ENCODE measurements at places on chromosomes 5 and 9. TPM values are rescaled to one million over a fixed set of nuclear protein-coding genes. Genes with fewer than 3 reads are reported as not detected.

DNA sequence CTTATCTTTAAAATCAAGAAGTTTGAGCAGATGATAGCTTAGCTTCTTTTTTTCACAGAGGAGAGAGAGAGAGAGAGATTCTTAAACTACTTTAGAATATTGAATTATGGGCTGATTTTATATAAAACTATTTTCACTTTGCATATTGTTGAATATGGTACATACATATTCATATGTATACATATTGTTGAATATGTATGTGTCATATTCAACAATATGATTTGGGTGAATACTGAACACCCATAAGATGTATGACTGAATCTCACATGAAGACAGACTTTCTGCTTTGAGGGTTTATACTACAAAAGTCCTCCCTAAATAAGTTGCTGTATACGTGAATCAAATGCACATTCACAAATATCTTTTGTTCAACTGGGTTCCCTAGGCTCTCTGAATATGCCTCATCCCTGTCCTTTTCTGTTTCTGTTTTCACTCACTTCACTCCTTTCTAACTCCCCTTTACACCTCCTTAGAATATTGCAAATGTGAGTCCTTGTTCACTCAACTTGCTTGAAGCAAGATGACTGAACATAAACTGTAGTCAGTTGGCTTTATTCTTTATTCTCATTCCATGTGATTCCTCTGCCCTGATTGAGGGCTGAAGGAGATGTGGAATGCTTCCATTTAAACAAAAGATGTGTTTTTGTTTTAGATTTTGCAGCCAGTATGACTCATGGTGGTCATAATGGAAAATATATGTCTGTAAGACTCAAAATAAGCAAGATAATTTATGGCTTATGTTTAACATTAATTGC, 225.4 kb upstream of the DAB2 start:
- 0 out of 2 replicates have a peak, but pooled peaks cover 4% of the 10 kb centered on the region for H3K4me1 ChIP-seq
- no peaks in the 10 kb centered on the region for H3K36me3 ChIP-seq
- H3K27ac ChIP-seq: no peak overlapping the region

- no peak for DNase-seq
- no peaks in the 10 kb centered on the region for H3K27me3 ChIP-seq
- H3K4me3 ChIP-seq: no peak overlapping the region
- no peaks in the 10 kb centered on the region for H3K36me3 ChIP-seq
Observed at GRCh38 chr5:61245486-61245885, 83.2 kb upstream of the SMIM15 start.

DNA sequence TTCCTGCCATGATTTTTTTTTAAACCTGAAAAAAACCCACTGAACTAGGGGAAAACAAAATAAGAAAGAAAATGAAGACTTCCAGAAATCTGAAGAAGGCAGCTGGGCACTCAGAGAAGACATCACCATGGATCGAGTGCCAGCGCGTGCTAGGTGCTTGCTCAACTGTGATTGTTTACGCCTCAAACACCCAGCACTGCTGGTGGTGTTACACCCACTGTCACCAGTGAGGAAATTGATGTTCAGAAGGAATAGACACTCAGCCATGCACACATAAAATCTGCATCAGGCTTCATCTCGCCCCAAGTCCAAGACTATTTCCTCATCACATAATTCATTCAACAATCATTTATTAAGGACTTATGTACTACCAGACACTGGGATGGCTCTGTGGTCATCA, 82.1 kb downstream of the HRH2 start:
- DNase-seq: no peak
- H3K36me3 ChIP-seq: no peaks in the 10 kb centered on the region
- H3K27ac ChIP-seq: no peak overlapping the region
- peaks cover 4% of the 10 kb centered on the region for H3K4me1 ChIP-seq
- H3K27me3 ChIP-seq: peaks cover 20% of the 10 kb centered on the region
- H3K4me3 ChIP-seq: no peak overlapping the region

DNA sequence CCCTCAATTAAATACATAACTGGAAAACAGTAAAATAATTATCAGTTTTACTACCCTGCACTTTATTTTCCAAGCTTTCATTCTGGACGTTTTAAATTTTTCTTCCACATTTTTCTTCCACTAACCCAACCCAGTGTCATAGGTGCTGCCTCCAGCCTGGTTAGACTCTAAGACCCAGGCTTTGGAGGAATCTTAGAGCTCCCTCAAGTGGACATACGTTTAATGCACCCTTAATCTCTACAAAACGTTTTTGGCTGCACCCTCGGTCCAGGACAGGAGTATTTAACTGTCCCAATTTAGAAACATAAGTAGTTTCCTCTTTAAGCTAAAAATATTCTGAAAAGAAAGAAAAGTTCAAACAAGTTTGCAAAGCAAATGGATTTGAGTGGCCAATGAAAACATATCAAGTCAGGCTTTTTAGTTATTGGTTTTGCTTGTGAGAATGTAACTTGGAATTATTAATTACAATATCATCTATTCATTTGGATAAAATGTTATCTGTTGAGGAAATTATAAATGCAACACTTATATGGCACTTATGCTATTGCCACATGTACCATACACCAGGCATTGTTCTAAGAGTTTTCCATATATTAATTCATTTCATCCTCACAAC, 38.9 kb downstream of the CDH6 start:
- no peak overlapping the region for H3K27ac ChIP-seq
- DNase-seq: no peak
- no peaks in the 10 kb centered on the region for H3K4me1 ChIP-seq
- H3K4me3 ChIP-seq: no peak overlapping the region
- no peaks in the 10 kb centered on the region for H3K27me3 ChIP-seq

GRCh38 chr5:6404129-6404528, 25.8 kb upstream of the MED10 start:
- H3K27me3 ChIP-seq: peaks cover 51% of the 10 kb centered on the region
- peaks cover 29% of the 10 kb centered on the region for H3K4me1 ChIP-seq
- no peak for DNase-seq
- no peaks in the 10 kb centered on the region for H3K36me3 ChIP-seq
- no peak overlapping the region for H3K4me3 ChIP-seq
- no peak overlapping the region for H3K27ac ChIP-seq

- H3K27ac ChIP-seq: no peak overlapping the region
- no peaks in the 10 kb centered on the region for H3K36me3 ChIP-seq
- no peak for DNase-seq
- peaks cover 6% of the 10 kb centered on the region for H3K4me1 ChIP-seq
Observed at GRCh38 chr5:34844106-34844505, 5.1 kb downstream of the TTC23L start.

DNA sequence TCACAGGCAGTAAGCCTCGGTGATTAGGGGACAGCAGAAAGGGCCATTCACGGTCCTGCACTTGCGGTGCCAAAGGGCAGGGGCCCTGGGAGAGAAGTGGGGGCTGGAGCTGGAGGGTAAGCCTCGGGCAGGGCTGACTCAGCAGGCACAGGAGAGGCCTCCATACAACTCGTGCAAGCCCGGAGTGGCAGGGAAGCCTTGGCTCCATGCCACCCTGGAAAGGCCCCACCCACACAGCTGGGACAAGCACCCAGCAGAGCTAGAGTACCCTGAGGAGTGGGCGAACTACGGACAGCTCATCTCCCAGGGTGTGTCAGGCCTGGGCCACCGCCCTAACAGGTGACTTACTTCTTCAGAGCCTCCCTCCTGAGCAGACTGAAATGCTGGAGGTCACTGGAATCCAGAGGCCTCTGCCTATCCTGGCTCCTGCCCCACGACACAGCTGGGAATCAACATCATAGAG, 5.6 kb upstream of the CAMK2A start:
- DNase-seq: peak; percentile 49
- H3K4me3 ChIP-seq: no peak overlapping the region
- H3K4me1 ChIP-seq: peaks cover 11% of the 10 kb centered on the region

GRCh38 chr9:107989099-107989498, 499.5 kb upstream of the KLF4 start:
- H3K4me1 ChIP-seq: peaks cover 8% of the 10 kb centered on the region
- H3K27ac ChIP-seq: no peak overlapping the region
- H3K4me3 ChIP-seq: no peak overlapping the region
- DNase-seq: no peak

DNA sequence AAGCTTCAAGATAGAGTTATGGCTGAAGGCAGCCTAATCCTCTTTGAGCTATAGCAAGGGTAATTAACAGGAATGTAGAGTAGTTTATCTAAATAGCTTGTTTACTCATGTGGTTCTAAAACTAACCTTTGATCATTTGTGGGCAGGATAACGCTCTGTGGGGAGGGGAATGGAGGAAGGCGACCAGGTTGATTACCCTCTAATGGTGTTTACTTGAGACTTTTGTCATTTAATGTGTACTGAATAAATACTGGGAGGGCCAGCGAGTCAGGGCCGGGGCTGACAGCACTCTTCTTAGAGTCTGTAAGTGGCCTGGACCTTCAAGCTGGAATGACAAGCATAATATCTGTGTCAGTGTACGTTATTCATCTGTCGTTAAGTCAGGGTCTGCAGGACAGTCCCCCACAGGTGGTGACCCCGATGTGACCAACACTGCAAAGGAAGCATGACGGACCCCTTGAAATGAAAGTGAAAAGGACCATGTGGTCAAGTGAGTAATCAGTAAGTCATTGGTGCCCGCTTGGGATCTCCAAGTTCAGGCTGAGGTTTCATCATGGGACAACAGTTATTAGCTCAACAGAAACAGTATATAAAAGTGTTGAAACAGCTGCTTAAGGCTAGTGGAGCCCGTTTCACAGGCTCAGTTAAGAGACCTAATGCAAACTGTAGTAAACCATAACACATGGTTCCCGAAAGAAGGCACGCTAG, 162.6 kb downstream of the CPLANE1 start:
- DNase-seq: no peak
- H3K27ac ChIP-seq: no peak overlapping the region
- no peaks in the 10 kb centered on the region for H3K4me1 ChIP-seq

- H3K27ac ChIP-seq: peak overlapping the region; percentile 90
- H3K27me3 ChIP-seq: no peaks in the 10 kb centered on the region
- H3K4me1 ChIP-seq: peaks cover 43% of the 10 kb centered on the region
- peak; percentile 17 for DNase-seq
Observed at GRCh38 chr9:112334432-112334841, 1.0 kb upstream of the PTBP3 start.

GRCh38 chr5:75736273-75736672, 19.0 kb upstream of the POC5 start:
- no peaks in the 10 kb centered on the region for H3K4me1 ChIP-seq
- no peak overlapping the region for H3K27ac ChIP-seq
- no peak overlapping the region for H3K4me3 ChIP-seq
- peaks cover 19% of the 10 kb centered on the region for H3K27me3 ChIP-seq

DNA sequence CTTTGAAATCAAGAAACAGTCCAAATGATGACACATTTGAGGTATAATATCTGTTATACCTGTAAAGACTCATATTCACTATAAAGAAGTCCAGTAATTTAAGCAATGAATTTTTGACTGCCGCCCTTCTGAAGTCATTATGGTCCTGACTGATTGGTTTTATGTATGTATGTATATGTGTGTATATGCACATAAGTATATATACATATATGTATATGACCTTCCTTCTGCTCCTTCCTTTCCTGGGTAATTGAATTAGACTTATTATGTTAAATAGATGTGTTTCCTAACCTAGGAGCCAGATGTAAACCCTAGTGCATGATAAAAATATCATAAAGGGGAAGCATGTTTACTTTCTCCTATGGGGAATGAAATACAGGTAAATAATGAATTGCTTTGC, 343.1 kb upstream of the BRINP1 start:
- H3K4me1 ChIP-seq: no peaks in the 10 kb centered on the region
- H3K27me3 ChIP-seq: no peaks in the 10 kb centered on the region
- H3K36me3 ChIP-seq: no peaks in the 10 kb centered on the region
- DNase-seq: no peak

DNA sequence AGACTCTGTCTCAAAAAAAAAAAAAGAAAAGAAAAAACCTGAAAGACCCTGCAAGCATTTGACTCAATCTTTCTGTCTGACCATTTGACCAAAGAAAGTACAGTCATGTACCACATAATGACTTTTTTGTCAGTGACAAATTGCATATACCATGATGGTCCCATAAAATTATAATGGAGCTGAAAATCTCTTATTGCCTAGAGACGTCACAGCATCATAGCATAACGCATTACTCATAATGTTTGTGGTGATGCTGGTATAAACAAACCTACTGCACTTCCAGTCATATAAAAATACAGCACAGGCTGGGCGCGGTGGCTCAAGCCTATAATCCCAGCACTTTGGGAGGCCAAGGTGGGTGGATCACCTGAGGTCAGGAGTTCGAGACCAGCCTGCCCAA, 10.5 kb downstream of the ECM2 start:
- no peaks in the 10 kb centered on the region for H3K36me3 ChIP-seq
- no peak overlapping the region for H3K27ac ChIP-seq
- H3K27me3 ChIP-seq: no peaks in the 10 kb centered on the region

GRCh38 chr5:146218168-146218567, 14.8 kb downstream of the RBM27 start:
- H3K36me3 ChIP-seq: peaks cover 3% of the 10 kb centered on the region
- DNase-seq: no peak
- H3K27ac ChIP-seq: no peak overlapping the region
- no peaks in the 10 kb centered on the region for H3K4me1 ChIP-seq
- no peaks in the 10 kb centered on the region for H3K27me3 ChIP-seq
- no peak overlapping the region for H3K4me3 ChIP-seq

- H3K36me3 ChIP-seq: no peaks in the 10 kb centered on the region
- H3K27me3 ChIP-seq: no peaks in the 10 kb centered on the region
- no peaks in the 10 kb centered on the region for H3K4me1 ChIP-seq
- no peak for DNase-seq
- no peak overlapping the region for H3K4me3 ChIP-seq
Observed at GRCh38 chr9:26057050-26057449, 378.8 kb upstream of the TUSC1 start.

- H3K4me1 ChIP-seq: no peaks in the 10 kb centered on the region
- DNase-seq: no peak
- H3K36me3 ChIP-seq: no peaks in the 10 kb centered on the region
- no peak overlapping the region for H3K27ac ChIP-seq
- no peak overlapping the region for H3K4me3 ChIP-seq
Observed at GRCh38 chr5:172170251-172170701, 17.7 kb downstream of the STK10 start.

DNA sequence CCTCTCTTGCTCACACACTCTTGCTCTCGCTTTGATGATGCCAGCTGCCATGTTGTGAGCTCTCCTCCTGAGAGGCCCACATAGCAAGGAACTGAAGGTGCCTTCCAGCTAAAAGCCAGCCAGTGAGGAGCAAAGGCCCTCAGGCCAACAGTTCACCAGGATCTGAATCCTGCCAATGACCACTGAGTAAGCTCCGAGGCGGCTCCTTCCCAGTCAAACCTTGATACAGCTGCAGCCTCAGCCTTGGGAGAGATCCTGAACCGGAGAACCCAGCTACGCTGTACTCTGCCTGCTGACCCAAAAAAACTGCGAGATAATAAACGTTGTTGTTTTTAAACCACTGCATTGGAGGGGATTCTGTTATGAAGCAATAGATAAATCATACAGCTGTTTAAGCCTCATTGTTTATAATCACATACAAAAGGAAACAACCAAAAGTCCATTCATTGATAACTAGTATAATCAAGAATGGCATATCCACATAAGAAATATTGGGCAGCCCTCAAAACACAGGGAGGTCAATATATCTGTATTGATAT, 49.0 kb upstream of the IFNK start:
- H3K27ac ChIP-seq: no peak overlapping the region
- H3K36me3 ChIP-seq: no peaks in the 10 kb centered on the region
- H3K4me3 ChIP-seq: no peak overlapping the region
- no peaks in the 10 kb centered on the region for H3K27me3 ChIP-seq
- DNase-seq: no peak

PRR16 gene
- total RNA-seq: 2.8 TPM

SLC6A18 gene
- total RNA-seq: not detected

ANKRD55 gene
- not detected for total RNA-seq

TRMO gene
- 12.0 TPM for total RNA-seq

F2R gene
- total RNA-seq: 3.9 TPM

SPDL1 gene
- total RNA-seq: 30.5 TPM

NEURL1B gene
- total RNA-seq: 20.4 TPM

CBY3 gene
- not detected for total RNA-seq

ZNF608 gene
- total RNA-seq: 2.8 TPM

HACD4 gene
- 2.4 TPM for total RNA-seq

PRRX2 gene
- 1.6 TPM for total RNA-seq

LEAP2 gene
- total RNA-seq: 4.5 TPM

CDK9 gene
- total RNA-seq: 93.8 TPM

TIMD4 gene
- not detected for total RNA-seq

PCA3 gene
- not detected for total RNA-seq
